ENCODE measurements at places on chromosomes 6 and 20. TPM values are rescaled to one million over a fixed set of nuclear protein-coding genes. Genes with fewer than 3 reads are reported as not detected.

DNA sequence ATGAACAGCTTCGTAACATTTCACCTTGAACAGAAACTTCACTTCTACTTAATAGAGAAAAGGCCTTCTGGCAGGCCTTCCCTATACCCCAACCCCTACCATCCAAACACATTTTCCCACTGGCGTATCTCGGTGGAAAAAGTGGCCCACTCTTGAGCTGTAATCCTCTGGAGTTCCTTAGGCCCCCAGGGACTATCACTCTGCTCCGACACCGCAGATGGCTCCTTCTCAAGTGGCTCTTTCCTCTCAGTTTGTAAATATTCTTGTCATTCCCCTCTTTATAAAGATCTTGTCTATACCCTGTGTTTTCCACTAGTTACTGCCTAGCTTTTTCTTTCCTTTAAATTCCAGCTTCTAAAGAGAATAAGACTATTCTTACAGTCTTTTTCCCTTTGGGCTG lies 108.7 kb downstream of the MYB start:
- no peak for DNase-seq
- H3K27me3 ChIP-seq = no peaks in the 10 kb centered on the region
- H3K4me3 ChIP-seq = no peak overlapping the region

GRCh38 chr6:30781743-30782424 lies 37.5 kb upstream of the IER3 start:
- no peaks in the 10 kb centered on the region for H3K27me3 ChIP-seq
- no peak for DNase-seq
- peaks cover 60% of the 10 kb centered on the region for H3K4me1 ChIP-seq
- peak overlapping the region; percentile 42 for H3K4me3 ChIP-seq

DNA sequence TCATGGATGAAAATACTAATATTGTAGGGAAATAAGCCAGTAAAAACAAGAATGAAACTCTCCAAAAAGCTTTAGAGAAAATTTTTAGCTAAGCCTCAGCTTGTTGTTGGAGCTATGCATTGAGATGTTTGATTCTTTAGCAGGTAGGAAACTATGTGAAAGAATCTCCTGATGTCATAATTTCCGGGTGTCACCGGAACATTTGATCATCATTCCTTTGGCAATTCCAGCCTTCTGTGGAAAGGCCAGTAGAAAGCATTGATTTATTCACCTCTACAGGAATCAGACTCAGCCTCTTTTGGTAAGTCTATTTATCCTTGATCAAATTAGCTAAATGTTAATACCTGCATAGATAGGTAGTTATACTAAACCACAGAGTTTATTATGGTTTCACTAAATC lies 9.5 kb downstream of the FAM229B start:
- peaks cover 2% of the 10 kb centered on the region for H3K4me1 ChIP-seq
- H3K4me3 ChIP-seq = no peak overlapping the region
- DNase-seq = no peak

GRCh38 chr20:40592941-40593340 lies 96.1 kb downstream of the MAFB start:
- H3K27ac ChIP-seq = no peak overlapping the region
- peaks cover 49% of the 10 kb centered on the region for H3K27me3 ChIP-seq
- H3K4me1 ChIP-seq = no peaks in the 10 kb centered on the region
- no peak overlapping the region for H3K4me3 ChIP-seq
- no peaks in the 10 kb centered on the region for H3K36me3 ChIP-seq
- DNase-seq = no peak

GRCh38 chr6:1230689-1231605 lies 81.0 kb upstream of the FOXQ1 start:
- H3K27me3 ChIP-seq = peaks cover 25% of the 10 kb centered on the region
- H3K4me3 ChIP-seq = no peak overlapping the region
- no peak for DNase-seq
- no peak overlapping the region for H3K27ac ChIP-seq
- no peaks in the 10 kb centered on the region for H3K36me3 ChIP-seq
- no peaks in the 10 kb centered on the region for H3K4me1 ChIP-seq

DNA sequence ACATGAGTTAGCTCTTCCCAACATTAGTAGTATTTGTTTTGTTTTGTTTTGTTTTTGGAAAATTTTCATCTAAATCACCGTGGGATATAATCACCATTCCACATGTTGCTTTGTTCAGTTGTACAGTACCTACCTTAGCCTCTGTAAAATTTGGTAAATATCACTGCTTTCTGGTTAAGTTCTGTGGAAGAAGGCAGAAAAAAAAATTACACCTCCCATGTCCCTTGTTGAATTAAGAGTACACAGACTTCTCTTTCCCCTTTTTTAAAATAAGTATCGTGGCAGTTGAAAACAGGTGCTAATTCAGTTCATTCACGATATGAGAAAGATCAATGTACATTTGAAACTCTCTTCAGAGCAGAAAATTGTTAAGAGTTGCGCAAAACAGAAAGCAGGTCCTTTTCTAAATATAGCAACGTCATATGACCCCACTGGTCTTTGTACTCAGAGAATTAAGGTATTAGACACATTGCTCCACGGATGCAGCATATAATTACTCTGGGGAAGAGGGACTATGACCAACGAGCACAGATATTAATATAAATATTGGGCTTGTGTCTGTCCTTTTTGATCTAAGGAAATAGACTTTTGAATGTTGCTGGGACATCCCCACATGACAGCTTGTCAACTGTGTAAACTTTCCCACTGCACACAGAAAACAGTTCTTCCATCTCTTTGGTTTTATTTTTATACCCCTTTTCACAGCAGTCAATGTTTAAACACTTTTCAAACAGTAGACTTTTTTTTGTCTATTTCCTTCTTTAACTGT lies 58.6 kb upstream of the ZNF217 start:
- no peak overlapping the region for H3K4me3 ChIP-seq
- peaks cover 24% of the 10 kb centered on the region for H3K4me1 ChIP-seq
- no peaks in the 10 kb centered on the region for H3K27me3 ChIP-seq
- no peak for DNase-seq
- no peaks in the 10 kb centered on the region for H3K36me3 ChIP-seq

DNA sequence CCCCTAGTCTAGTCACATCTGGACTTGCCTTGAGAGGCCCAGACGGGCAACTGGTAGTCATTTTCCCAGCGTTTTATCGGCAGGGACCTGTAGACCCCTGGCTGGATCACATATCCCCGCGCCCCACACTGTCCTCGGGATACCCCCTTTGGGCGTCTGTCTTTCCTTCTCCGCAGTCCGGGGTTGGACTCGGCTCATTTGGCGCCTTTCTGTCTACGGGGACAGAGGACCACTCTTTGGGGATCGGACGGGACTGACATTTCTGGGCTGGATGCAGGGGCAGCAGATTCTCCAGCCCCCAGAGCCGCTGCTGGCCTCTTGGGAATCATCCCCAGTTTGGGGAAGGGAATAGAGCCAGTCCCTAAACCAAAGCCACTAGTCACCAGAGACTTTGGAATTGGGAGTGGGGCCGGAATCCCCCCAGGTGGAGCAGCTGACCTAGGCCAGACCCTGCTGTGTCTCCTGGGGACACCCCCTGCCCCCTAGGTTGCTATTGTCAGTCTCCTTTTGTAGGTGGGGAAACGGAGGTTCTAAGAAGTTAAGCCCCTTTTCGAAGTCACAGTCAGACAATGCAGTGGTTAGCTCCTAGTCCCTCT lies 734 bp downstream of the FAM110A start:
- H3K27me3 ChIP-seq = no peaks in the 10 kb centered on the region
- no peak overlapping the region for H3K27ac ChIP-seq
- DNase-seq = peak; percentile 89
- peak overlapping the region; percentile 78 for H3K4me3 ChIP-seq
- H3K4me1 ChIP-seq = peaks cover 24% of the 10 kb centered on the region
- no peaks in the 10 kb centered on the region for H3K36me3 ChIP-seq

DNA sequence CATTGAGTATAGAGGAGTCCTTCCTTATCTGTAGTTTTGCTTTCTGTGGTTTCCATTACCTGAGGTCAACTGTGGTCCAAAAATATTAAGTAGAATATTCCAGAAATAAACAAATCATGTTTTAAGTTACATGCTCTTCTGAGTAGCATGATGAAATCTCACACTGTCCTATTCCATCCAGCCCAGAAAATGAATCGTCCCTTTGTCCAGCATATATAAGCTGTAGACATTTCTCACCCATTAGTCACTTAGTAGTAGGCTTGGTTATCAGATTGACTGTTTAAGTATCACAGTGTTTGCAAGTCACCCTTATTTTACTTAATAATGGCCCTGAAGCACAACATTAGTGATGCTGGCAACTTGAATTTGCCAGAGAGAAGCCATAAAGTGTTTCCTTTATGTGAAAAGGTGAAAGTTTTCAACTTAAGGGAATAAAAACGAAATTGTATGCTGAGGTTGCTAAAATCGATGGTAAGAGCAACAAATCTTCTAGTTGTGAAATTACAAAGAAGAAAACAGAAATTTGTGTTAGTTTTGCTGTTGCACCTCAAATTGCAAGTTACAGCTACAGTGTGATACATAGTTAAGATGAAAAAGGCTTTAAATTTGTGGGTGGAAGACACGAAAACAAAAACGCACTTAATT lies 198.6 kb upstream of the SIM1 start:
- peak overlapping the region; percentile 73 for H3K27ac ChIP-seq
- no peak overlapping the region for H3K4me3 ChIP-seq
- H3K27me3 ChIP-seq = no peaks in the 10 kb centered on the region
- H3K4me1 ChIP-seq = peaks cover 14% of the 10 kb centered on the region

GRCh38 chr20:2242678-2243077 lies 53.1 kb upstream of the TGM3 start:
- no peaks in the 10 kb centered on the region for H3K36me3 ChIP-seq

DNA sequence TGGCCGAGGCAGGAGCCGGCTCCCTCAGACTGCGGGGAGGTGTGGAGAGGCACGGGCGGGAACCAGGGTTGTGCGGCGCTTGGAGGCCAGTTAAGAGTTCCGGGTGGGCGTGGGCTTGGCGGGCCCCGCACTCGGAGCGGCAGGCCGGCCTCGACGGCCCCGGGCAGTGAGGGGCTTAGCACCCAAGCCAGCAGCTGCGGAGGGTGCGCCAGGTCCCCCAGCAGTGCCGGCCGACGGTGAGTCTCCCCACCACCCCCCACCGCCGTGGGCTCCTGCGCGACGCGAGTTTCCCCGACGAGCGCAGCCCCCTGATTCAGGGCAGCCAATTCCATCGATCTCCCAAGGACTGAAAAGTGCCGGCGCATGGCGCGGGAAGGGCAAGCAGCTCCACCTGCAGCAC lies 605.4 kb upstream of the SLC35B3 start:
- H3K27ac ChIP-seq = no peak overlapping the region
- no peaks in the 10 kb centered on the region for H3K36me3 ChIP-seq

GRCh38 chr20:47854687-47855212 lies 69.5 kb upstream of the SULF2 start:
- H3K4me1 ChIP-seq = peaks cover 3% of the 10 kb centered on the region
- peaks cover 2% of the 10 kb centered on the region for H3K36me3 ChIP-seq
- no peak for DNase-seq
- H3K4me3 ChIP-seq = no peak overlapping the region
- H3K27me3 ChIP-seq = peaks cover 15% of the 10 kb centered on the region

DNA sequence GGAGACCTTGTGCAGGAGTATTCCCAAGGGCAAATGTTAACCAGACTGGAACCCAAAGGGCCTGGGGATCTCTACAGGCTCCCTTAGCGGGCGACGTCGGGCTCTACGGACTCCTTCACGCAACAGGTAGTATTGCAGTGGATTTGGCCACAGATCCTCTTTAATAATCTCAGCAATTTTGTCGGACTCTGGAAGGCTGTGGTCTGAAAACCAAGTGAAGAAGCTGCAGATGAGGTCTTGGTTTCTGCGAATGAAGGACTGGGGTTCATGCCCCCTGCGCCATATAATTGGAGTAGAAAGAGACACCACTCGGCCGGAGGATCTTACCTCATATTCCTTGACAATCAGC lies 1.3 kb downstream of the TSPYL1 start:
- peak overlapping the region; percentile 99 for H3K4me3 ChIP-seq
- H3K36me3 ChIP-seq = peaks cover 15% of the 10 kb centered on the region
- no peak for DNase-seq
- peaks cover 59% of the 10 kb centered on the region for H3K4me1 ChIP-seq
- H3K27me3 ChIP-seq = no peaks in the 10 kb centered on the region

DNA sequence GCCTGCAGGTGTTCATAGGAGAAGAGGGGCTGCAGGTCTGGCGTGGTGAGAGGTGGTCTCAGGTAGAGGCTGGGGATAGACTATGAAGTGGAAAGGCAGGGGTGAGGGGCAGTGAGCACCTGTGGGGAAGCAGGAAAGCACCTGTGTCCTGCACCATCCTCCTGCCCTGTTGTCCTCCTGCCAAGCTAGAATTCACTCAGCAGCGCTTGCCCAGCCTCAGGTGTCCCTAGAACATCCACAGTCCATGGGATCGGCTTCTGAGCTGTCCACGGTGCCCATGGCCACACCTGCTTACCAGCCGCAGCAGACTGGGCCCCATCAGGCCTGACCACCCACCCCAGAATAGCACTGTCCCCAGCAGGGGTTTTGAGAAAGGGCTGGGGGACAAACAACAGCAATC lies 456.2 kb upstream of the SULF2 start:
- DNase-seq = no peak
- H3K4me3 ChIP-seq = no peak overlapping the region
- H3K27ac ChIP-seq = no peak overlapping the region
- peaks cover 13% of the 10 kb centered on the region for H3K4me1 ChIP-seq
- H3K36me3 ChIP-seq = no peaks in the 10 kb centered on the region

GRCh38 chr6:150866991-150867501 lies 1.5 kb downstream of the MTHFD1L start:
- H3K27ac ChIP-seq = peak overlapping the region; percentile 94
- no peak for DNase-seq
- H3K4me3 ChIP-seq = peak overlapping the region; percentile 87
- H3K27me3 ChIP-seq = no peaks in the 10 kb centered on the region
- H3K36me3 ChIP-seq = no peaks in the 10 kb centered on the region

- H3K4me1 ChIP-seq = peaks cover 13% of the 10 kb centered on the region
- H3K4me3 ChIP-seq = no peak overlapping the region
- peaks cover 34% of the 10 kb centered on the region for H3K27me3 ChIP-seq
- H3K27ac ChIP-seq = no peak overlapping the region
These were observed 38.0 kb downstream of the YTHDF1 start for GRCh38 chr20:63177785-63178445.

PMEPA1 gene
- total RNA-seq = 163 TPM

CST7 gene
- total RNA-seq = not detected

KHDC1L gene
- not detected for total RNA-seq

SLC2A10 gene
- total RNA-seq = 43.5 TPM

HMGCLL1 gene
- 0.17 TPM for total RNA-seq

ETV7 gene
- not detected for total RNA-seq

CCM2L gene
- not detected for total RNA-seq

All from chondrocyte (in vitro differentiated cells).